A549 treated with ZK216348 at 1 μM for 4 hours (cell line): ENCODE measurements at places on chromosomes 7 and 10. TPM values are rescaled to one million over a fixed set of nuclear protein-coding genes. Genes with fewer than 3 reads are reported as not detected.

GRID2IP gene
- total RNA-seq: not detected in 5 replicates

NFE2L3 gene
- total RNA-seq: 6.6 to 12.5 TPM (median 8.4 TPM) in 5 replicates

OR2A42 gene
- not detected in 5 replicates for total RNA-seq

HDAC9 gene
- total RNA-seq: 0.05 to 0.40 TPM (median 0.19 TPM) in 5 replicates

ACHE gene
- total RNA-seq: 1.4 to 3.7 TPM (median 3.6 TPM) in 5 replicates

GALNT17 gene
- not detected in 5 replicates for total RNA-seq

CDH23 gene
- 1.4 to 3.9 TPM (median 2.5 TPM) in 5 replicates for total RNA-seq
